ENCODE measurements at places on chromosomes 3 and 15.

DNA sequence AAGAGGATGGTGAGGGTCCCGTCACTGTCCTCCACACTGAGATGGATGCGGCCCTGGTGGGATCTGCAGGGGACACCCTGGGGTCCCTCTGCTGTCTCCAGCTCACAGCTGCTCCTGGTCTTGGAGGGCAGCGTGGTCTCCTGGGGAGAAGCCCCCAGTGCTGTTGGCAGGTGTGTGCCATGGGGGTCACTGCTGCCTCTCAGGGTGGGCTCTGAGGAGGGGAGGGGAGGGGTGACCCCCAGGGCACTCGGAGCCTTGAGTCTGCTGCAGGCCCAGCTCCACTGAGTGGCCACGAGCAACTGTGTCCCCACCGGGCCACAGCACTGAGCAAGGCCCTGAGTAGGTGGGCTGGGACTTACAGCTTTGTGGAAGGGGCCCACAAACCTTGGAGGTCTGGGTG lies 34.7 kb downstream of the KLHL25 start:
- DNase-seq = no peak

DNA sequence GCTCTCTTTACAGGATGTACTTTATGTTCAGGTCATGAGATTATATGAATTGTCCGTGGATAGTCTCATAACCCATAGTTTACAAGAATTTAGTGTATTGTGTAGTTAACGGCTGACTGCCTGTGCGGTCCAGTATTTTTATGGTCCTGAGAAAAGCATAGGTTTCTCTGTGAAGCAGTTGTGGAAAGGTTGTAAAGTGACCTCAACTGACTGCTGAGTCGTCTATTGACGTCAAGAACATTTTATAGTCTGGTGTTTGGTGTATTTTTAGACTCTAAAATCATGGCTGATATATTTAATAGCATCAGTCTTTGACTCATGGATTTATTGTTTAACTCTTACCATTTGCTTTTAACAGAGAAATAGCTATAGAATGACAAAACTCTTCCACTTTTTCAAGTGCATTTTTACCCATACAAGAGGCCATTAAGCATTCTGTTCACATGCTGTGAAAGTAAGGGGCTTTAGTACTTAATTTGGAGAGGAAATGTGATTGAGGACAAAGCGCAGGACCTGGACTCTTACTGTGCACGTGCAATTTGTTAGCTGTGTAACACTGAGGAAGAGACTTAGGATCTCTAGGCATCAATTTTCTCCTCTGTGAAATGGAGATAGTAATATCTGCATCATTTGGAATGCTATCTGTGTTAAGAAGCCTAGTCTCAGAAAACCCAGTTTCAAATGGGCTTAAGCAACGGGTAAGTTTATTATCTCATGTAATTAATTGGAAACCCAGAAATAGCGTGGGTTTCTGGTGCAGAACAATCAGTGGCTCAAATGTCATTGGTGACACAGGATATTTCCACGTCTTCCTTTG lies 240.8 kb downstream of the NFKBIZ start:
- no peak for DNase-seq

DNA sequence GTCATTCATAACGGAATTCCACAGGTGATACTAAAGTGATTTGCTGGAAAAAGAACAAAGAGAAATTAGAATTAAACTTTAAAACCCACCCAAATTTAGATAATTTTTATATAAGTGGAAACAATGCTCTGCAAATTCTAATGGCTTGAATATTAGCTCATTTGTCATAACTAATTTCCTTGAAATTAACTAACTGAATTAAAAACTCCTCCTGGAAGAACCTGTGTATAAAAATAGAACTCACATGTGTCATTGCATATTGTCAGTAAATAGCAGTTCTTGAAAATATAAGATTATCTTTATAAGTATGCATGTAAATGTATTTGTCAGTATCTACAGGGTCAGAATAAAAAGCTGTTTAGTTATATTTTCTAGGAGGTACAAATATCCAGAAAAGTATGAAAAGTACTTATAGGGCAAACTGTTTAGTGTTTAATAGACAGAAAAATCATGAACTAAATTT lies 16.3 kb downstream of the ZIC1 start:
- DNase-seq = no peak

GRCh38 chr15:52146776-52147175 lies 34.2 kb upstream of the BCL2L10 start:
- no peak for DNase-seq

GRCh38 chr3:124557433-124558232 lies 172.6 kb upstream of the UMPS start:
- DNase-seq = no peak

- DNase-seq = no peak
Measured at GRCh38 chr3:175227126-175227525, 368.0 kb downstream of the NAALADL2 start.

- no peak for DNase-seq
Measured at GRCh38 chr3:122692674-122693073, 12.0 kb downstream of the PARP14 start.

GRCh38 chr3:82163907-82164520 lies 402.6 kb upstream of the GBE1 start:
- DNase-seq = no peak

GRCh38 chr15:85116925-85117646 lies 135.4 kb downstream of the PDE8A start:
- no peak for DNase-seq

DNA sequence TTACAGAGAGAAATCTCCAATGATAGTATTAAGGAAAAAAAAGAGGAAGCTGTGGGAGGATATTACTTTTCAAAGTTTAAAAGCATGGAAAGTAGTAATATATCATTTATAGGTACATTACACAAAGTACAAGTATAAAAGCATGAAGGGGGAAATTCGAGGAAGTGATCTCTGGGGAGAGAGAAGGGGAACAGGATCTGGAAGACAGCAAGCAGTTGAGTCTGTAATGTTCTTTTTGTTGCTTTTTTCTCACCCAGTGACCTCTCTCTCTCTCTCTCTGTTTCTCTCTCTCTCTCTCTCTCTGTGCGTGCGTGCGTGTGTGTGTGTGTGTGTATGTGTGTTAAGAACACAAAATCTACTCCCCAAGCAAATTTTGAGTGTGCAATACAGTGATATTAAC lies 10.2 kb downstream of the C3orf20 start:
- no peak for DNase-seq

DNA sequence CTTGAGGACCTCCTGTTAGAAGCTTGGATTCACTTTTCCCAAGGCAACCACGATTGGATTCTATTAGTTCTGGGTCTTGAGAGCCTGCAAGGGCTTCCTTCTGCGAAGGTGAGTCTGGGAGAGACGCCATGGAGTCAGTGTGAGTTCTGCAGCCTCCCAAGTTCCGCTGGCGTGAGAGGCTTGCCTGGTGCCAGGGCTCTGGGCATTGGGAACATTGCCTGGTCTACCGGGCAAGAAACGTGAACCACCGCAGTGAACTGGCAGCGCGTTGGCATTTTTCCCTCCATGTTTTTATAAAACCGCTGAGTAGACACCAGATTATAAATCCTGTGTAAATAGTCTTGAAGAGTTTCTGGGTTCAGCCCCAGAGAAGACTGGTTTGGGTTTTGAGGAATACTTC lies 160.9 kb downstream of the IGF1R start:
- no peak for DNase-seq

DNA sequence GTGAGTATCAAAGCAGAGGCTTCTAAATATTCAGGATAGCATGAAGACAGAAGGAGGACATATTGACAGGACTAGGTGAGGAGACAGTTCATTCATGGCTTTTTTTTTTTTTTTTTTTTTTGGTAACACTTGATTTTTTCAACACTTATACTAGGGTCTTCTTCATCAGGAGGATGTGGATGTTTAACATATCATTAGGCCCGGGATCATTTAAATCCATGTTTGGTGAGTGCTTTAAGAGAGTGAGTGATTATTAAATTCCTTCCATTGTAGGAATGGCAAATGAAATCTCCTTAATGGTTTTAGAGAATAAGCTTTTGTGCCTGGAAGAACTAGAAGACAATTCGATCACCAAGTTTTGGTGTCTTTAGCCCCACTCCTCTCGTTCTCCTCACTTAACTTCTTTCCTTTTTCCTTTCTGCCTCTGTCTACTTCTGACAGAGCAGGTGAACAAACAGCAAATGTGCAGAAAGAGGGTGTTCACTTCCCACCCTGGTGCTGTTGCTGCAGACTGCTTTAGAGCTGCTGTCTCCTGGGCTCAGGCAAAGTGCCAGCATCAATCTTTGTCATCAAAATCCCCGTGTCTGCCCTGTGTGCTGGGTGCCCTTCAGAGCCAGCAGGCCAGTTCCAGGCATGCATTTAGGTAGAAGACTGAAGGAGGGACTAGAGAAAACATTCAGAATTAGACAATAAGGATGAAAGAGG lies 35.6 kb upstream of the RAB11A start:
- peak; percentile 60 for DNase-seq

DNA sequence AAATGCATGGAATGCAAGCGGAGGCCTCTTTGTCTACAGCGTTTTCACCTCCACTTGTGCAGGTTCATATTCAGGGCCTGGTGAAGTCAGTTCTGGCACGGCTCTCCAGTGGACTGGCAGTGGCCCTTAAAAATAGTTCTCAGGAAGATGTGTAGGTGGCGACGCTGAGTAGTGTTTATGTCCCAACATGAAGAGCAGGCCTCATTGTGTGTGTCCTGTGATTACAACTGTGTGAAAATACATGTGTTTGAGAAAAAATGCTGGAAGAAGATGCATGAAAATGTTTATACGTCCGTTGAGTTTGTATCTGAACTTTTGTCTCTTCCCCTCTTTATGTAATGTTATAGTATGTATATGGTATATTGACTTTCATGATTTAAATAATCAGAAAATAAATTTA lies 7.2 kb downstream of the LIPC start:
- no peak for DNase-seq

DNA sequence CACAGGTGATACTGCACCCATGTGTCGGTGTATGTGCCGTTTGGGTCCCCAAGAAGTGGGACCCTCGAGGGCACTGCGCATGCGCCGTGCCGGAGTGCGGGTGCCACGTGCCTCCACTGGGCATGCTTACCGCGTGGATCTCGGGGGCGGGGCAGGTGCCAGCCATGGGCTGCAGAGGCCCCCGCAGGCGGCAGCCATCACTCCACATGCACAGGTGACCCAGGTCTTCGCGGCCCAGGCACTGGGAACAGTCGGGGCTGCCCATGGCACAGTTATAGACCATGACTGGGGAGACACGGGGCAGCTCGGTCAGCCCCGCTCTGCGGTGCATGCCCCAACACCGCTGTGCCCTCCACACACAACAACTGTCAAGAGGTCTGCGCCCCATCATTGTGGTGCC lies 31.2 kb downstream of the H1-8 start:
- no peak for DNase-seq

- no peak for DNase-seq
Measured at GRCh38 chr3:155886915-155887314, 16.5 kb downstream of the GMPS start.

DNA sequence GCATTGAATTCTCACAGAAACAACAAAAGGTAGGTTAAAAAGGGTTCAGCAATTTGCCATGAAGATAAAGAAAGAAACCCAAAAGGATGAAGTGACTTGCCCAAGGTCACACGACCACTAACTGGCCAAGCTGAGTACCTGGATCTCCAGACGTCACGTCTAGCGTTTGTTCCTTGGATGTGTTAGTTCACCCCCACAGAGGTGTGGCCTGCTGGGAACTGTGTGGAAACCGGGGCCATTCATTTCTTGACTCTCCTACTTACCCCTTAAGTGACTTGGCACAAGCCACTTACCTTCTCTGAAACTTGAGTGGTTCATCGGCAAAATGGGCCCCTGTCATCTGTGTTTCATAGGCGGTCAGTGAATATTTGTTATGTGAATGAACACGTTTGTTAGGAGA lies 244.3 kb upstream of the SLCO3A1 start:
- no peak for DNase-seq

GRCh38 chr3:32257042-32257441 lies 18.6 kb downstream of the CMTM8 start:
- DNase-seq = no peak

DNA sequence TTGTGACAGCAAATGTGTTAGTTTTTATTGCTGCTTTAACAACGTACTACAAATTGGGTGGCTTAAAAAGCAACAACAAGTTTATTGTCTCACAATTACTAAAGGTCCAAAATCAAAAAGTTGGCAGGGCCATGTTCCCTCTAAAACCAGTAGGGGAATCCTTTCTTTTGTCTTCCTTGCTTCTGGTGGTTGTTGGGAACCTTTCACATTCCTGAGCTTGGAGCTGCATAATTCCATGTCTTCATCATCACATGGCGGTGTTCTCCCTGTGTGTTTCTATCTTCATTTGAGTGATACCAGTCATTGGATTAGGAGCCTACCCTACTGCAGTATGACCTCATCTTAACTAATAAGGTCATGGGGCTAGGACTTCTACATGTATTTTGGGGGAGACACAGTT lies 7.4 kb downstream of the SPRED1 start:
- no peak for DNase-seq

GRCh38 chr3:36786921-36787890 lies 22.9 kb upstream of the DCLK3 start:
- DNase-seq = no peak

GRCh38 chr3:44208086-44208485 lies 33.6 kb upstream of the TOPAZ1 start:
- DNase-seq = no peak

DNA sequence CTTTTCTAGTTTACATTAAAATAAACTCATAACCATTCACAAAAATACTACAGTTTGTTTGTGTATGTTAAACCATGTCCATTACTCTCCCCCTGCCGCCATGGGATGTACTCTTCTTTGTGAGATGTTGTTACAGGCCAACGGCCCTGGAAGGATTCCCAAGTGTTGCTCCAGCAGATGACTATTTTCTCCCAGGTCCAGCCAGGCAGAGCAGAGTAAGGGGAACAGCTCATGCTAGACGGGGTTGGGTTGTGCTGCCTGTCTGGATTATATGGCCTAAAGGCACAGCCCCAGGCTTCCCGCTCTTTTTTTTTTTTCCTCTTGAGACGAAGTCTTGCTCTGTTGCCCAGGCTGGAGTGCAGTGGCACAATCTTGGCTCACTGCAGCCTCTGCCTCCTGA lies 24.5 kb upstream of the SLCO2A1 start:
- DNase-seq = no peak

GRCh38 chr3:55804170-55805095 lies 317.3 kb upstream of the WNT5A start:
- DNase-seq = no peak

- no peak for DNase-seq
Measured at GRCh38 chr3:62404321-62404720, 31.0 kb upstream of the FEZF2 start.

DNA sequence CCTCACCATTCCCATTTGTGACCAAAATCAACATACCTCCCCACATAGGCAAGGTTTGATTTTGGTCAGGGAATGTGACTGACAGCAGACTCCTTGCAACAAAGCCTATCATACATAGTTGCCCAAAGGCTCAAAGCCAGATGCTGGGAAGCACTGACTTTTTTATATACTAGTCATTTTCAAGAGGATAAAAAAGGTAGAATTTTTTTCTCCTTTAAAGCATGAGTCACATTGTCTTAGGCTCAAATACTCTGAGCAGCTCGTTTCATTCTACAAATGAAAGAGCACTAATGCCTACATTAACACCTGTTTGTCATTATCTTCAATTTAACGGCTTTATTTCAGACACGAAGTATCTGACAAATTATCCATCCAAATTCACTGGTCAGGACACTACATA lies 36.2 kb downstream of the ICE2 start:
- DNase-seq = peak; percentile 13

- no peak for DNase-seq
Measured at GRCh38 chr15:34802371-34802770, 7.0 kb upstream of the ACTC1 start.
